ENCODE measurements at places on chromosomes 12 and 14.
A peak's percentile ranks its signal among the peaks of the same experiment; 100 is the strongest.

DNA sequence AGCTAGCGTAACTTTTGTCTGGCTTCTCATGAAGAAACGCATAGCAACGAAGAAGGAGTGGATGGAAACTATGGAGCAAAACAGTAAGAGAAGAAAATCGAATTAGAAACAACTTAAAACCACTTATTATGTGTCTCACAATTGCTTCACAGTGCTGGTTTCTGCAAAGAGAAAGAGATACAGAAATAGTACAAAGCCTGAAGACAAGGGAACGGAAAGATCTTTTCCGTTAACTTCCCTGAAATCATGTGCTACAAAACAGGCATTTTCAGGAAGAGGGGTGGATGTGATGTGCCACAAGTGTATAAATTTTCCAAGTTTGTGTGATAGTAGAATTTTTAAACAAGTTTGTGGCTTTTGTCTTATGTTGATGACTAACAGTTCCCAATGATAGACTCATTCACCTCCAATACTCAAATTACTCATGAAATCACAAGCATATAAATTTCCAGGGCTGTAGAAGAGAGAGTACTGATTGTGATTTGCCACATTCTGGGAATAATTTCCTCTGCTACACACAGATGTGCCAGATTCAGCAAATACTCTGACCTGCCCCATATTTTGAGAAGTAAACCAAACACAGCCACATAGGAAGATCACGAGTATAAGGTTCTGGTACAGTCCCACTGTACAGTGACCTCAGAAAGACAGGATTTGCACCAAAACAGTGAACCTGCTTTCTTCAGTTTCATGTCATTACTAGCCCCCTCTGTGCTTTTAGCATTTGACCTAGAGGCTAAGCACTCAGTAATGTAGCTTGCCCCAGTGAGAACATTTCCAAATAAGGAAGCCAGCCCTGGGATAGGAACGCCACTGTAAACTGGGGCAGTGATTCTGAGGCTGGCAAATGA lies 41.4 kb upstream of the PPFIA2 start:
- no peak for DNase-seq

DNA sequence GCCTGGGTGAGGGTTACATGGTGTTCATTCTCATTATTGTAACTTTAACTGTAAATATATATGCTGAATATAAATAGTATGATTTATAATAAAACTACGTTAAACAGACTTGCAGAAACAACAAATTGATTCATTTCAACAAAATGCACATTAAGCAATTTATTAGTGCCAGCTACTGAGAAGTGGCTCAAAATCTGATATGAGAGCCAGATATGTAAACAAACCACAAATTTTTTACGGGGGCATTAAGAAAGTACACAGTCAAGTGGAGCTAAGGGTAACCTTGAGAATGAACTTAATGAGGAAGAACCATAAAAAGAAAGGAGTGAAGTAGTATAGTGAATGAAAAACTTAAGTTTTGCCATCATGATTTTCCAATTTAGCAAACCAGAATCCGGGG lies 40.3 kb downstream of the CEP128 start:
- DNase-seq, result no peak

- no peak for DNase-seq
Measured at GRCh38 chr12:70176290-70176689, 66.9 kb upstream of the CNOT2 start.

GRCh38 chr12:100399095-100399494 lies 42.2 kb downstream of the SLC17A8 start:
- no peak for DNase-seq

- DNase-seq, result no peak
Measured at GRCh38 chr12:65640489-65640901, 183.8 kb upstream of the HMGA2 start.

- no peak for DNase-seq
Measured at GRCh38 chr14:53894456-53894855, 62.2 kb downstream of the BMP4 start.

DNA sequence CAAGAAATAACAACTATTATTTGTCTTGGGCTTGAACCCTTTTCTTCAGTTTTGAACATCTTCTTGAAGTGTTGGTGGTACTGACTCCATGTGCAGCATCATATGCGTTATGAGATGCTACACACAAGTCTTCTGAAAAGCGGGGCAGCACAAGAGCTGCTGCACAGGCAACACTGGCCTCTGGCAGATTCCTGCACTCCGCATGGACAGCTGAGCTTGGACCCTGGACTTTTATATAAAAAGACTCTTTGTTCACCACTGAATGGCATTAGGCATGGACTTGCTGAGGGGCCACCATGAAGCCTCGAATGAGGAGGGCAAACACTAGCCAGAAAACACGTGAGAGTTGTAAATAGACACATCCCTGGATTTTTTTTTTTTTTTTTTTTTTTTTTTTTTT lies 210.8 kb upstream of the NPAS3 start:
- no peak for DNase-seq

- peak; percentile 40 for DNase-seq
Measured at GRCh38 chr12:14771651-14772137, 31.6 kb downstream of the WBP11 start.

- no peak for DNase-seq
Measured at GRCh38 chr14:91310606-91311283, 66.2 kb upstream of the GPR68 start.

DNA sequence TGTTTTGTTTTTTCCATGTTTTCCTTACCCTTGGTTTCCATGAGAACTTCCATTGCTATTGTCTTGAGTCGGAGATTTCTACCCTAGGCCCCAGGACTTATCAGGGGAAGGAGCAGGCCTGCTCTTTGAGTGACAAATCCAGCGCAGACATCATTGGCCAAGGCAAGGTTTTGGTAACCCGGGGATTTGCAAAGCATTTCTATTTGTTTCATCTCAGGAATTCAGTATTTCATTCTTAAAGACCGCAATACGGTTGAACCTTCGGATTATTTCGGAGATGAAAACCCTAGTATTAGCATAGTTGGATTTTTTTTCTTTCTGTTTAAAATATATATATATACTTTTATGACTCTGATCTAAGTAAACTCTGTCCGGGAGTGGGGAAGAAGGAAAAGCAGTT lies 62.0 kb downstream of the TMEM132C start:
- no peak for DNase-seq

DNA sequence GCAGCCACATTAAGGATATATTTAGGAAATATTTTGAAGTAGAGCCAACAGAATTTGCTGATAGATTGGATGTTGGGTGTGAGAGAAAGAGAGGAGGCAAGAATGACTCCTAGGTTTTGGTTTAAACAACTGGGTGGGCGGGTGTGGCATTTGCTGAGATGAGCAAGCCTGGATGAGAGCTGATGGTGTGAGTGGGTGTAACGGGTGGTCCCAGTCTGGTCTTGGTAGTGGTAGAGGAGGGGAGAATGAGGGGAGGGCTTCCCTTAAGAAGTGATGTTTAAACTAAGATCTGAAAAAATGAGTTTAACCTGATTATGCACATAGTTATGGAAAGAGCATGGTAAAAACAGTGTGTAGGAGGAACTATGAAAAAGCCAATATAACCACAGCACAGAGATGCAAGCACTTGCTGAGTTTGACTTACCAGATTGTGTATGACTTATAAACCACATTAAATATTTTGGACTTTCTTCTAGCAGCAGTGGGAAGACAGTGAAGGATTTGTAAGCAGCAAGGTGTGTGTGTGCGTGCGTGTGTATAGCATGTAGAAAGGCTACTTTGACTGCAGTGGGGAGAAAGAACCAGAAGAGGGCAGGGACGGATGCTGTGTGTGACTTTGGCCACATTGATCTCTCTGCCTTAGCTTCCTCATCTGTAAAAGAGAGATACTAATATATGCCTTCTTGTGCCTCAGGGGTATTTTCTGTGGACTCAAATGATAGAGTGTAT lies 139.7 kb downstream of the PRIMA1 start:
- no peak for DNase-seq

GRCh38 chr12:72234886-72235285 lies 37.3 kb upstream of the TRHDE start:
- no peak for DNase-seq

DNA sequence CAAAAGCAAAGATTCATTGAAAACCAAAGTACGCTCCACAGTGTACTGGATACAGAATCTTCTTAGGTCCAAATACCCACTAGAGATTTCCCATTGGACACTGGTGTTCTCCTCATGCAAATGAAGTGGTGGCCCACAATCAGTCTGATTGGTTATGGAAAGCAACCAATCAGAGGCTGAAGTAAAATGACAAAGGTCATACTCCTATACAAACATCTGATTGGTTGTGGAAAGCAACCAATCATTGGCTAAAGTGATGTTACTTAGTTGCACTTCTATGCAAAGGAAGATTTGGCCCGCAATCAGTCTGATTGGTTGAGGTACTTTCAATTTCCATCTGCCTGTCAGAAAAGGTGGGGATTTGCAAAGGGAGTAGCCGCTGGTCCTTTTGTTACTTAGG lies 1.3 kb upstream of the WASHC3 start:
- no peak for DNase-seq

GRCh38 chr12:7042842-7043241 lies 17.7 kb upstream of the C1S start:
- DNase-seq, result no peak

- no peak for DNase-seq
Measured at GRCh38 chr14:105589161-105589925, 63.0 kb downstream of the TMEM121 start.

GRCh38 chr12:94510128-94510527 lies 50.5 kb upstream of the CEP83 start:
- no peak for DNase-seq

- DNase-seq, result no peak
Measured at GRCh38 chr14:86501611-86502010, 971.7 kb downstream of the FLRT2 start.

DNA sequence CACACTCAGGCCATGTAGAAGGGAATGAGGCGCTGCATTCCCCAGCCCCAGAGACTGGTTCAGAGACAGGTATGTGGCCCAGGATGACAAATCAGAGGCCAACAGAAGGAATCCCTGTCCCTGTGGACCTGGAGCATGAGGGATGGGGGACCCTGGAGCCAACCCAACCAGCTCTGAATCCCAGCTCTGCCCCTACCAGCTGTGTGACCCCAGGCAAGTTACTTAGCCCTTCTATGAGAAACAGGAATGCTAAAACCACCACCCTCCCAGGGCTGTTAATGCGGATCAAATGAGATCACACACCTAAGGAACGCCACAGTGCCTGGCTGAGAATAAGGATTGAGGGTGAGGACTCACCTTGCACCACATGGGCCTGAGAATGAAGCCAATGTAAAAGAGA lies 15.6 kb downstream of the ITPK1 start:
- DNase-seq, result no peak

DNA sequence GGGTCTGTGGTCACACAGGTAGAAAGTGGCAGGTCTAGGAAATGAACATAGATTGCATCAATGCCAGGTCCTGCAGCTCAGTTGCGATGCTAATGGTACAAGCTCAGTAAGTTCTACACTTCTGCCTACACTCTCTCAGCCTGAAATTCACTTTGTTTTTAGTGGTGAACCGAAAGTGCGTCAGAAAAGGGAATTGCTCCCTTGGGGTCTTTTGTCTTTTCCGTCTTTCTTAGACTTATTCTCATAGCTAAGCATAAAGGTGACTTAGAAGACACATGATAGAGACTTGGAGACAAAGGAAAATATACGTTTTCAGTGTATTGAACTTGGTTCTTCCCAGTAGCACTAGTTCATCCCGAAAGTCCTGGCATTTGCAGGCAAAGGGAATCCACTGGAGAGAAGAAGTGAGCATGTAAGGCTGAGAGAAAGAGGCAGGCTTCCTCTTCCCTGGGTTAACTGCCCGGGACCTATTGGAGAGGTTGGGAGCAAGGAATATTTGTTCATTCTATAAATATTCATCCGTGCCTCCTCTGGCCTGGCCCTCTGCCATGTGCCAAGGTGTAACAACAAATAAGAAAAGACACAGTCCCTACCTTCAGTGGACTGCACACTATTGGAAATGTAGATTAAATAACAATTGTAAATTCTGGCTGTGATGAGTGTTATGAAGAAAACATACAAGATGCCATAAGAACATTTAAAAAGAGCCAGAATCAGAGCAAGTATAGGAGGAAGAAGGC lies 785.8 kb downstream of the MED13L start:
- no peak for DNase-seq

DNA sequence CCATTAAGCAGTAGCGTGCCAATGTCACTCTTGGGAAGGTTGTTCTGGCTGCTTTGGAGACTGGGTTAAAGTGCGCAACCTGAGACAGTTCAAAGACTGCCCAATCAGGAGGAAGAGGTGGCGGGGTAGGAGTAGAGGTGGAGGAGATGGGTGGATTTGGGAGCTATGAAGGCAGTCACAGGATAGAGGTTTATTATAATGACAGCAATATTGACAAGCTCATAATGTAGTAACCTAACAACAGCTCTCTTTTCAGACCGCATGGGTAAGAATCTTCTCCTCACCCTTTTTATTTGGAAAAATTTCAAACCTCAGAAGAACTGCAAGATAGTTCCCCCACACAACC lies 5.3 kb upstream of the PSMD9 start:
- DNase-seq, result no peak

- no peak for DNase-seq
Measured at GRCh38 chr12:75476071-75476470, 4.5 kb upstream of the GLIPR1 start.

- no peak for DNase-seq
Measured at GRCh38 chr14:46747001-46747652, 95.5 kb upstream of the RPL10L start.

GRCh38 chr12:132286912-132287311 lies 42.5 kb downstream of the GALNT9 start:
- DNase-seq, result no peak

DNA sequence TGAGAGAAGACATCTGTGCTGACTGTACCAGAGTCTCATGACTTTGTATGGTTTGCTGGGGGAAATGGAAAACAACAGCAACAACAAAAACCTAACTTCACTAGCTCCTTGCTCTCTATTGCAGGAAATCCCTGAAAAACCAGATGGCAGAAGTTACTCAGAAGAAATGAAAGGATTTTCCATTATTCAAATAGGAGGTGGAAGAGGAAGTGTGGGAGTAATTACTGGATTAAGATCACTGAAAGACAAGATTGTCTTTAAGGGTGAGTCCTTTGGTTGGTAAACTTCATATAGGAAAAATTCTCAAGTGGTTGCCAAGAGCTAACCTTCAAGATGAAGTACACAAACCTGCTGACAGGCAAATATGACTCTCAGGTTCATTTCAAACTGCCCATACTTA lies 391.9 kb upstream of the ATP2B1 start:
- DNase-seq, result no peak

- DNase-seq, result no peak
Measured at GRCh38 chr14:31968956-31969698, 108.0 kb upstream of the ARHGAP5 start.

DNA sequence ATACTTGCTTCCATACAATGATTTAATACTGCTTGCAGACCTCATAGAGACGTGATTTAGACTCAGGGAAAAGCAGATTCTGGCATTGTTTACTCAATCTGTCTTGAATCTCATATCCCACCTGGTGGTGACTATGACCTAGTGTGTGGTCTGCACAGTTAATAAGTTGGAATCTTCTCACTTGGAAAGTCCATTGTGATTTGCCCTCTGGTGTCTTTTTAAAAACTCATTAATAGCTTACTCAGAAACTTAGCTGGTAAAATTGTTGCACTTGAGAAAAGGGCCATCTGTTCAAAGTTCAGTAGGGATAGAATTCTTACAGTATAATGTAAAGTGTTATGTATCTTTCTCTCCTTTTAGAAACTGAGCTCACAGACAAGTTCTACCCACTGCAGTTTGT lies 106.0 kb downstream of the PELI2 start:
- DNase-seq, result no peak
